Hematopoietic multipotent progenitor cell treated with erythropoietin and hydrocortisone succinate and interleukin-3 and kit ligand, for 17 days (in vitro differentiated cells): ENCODE measurements at places on chromosomes 1 and 21.
A peak's percentile ranks its signal among the peaks of the same experiment; 100 is the strongest.

DNA sequence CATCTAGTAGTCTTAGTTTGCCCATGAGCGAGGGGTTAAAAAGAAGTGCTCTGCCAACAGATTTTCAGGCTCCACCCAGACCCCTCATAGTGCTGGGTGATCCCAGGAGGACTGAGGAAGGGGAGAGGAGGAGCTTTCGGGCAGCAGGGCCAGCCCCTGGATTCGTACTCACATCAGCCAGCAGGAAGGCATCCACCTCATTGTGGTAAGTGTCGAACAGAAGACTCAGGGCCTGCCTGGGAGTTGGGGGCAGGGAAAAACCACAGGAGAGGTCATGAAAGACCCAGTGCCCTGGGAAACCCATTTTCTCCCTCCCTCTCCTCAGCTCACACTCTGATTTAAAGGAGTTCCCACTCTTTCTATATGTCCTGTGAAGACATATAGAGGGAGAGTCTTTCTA is 34.9 kb downstream of the PIK3C2B start:
- DNase-seq: no peak

- DNase-seq: no peak
Observed at GRCh38 chr1:86061551-86061990, 95.0 kb downstream of the COL24A1 start.

DNA sequence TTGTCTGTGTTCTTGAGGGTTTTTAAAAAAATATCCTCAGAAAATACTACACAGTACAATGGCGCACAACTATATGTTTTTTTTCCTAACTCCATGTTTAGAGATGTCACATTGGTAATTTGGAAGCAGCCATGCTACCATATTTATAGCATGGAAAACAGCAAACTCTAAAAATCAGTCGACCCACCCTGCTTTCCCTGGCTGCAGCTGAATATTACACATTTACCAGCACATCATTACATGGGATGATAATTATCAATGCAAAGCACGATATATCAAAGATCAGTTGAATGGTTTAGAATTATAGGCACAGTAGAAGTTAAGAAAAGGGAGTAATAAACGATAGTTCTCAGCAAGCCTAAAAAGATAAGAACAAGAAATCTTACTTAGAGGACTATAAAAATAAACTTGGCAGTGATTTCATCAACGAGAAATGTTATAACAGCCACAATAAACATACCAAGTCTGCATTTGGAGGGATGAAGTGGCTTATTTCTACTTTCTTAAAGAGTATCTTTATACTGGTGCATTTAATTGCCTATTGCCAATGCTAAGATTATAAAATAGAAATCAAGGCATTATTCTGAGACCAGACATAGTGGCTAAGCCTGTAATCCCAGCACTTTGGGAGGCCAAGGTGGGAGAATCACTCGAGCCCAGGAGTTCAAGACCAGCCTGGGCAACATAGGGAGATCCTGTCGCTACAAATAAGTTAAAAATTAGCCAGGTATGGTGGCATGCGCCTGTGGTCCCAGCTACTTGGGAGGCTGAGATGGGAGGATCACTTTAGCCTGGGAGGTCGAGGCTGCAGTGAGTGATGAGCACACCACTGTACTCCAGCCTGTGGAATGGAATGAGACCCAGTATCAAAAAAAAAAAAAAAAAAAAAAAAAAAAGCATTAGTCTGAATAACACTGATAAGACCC is 43.4 kb downstream of the WDR64 start:
- DNase-seq: no peak

DNA sequence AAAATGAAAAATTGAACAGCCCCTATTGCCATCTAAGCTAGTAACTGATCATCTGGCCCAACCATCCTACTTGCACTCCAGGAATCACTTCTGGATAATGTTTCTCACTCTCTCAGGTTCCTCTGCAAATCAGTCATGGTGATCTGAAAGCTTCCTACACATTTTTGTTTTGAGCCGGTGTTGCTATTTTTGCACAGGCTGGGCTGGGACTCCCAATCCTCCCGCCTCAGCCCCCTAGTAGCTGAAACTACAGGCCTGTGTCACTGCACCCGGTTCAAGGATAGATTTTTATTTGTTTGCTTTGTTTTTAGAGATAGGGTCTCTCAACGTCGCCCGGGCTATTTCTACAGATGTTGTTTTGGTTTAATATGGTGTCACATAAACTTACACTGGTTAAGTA is 40.5 kb upstream of the HMCN1 start:
- DNase-seq: no peak

DNA sequence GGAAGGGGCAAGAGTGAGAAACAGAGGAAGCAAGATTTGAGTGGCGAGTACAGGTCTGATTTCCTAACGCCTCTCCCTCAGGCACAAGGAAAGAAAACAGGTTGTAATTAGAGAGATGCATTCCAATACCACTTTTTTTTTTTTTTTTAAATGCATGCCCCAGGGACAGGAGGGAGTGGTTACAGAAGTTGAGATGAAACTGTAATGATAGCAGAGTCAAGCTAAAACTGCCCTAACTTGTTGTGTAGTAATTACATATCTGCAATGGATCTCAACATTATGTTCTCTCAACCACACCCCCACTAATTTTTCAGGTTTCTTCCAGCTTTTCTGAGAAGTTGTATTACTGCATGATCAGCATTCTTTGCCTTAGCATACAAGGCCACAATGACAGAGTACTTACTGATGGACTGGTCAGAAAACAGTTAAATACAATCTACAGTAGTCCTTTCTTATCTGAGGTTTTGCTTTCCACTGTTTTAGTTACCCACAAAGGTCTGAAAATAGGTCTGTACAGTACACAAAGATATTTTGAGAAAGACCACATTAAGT is 5.5 kb downstream of the ETV3 start:
- no peak for DNase-seq

GRCh38 chr1:68758666-68759209 is 261.9 kb upstream of the DEPDC1 start:
- no peak for DNase-seq

DNA sequence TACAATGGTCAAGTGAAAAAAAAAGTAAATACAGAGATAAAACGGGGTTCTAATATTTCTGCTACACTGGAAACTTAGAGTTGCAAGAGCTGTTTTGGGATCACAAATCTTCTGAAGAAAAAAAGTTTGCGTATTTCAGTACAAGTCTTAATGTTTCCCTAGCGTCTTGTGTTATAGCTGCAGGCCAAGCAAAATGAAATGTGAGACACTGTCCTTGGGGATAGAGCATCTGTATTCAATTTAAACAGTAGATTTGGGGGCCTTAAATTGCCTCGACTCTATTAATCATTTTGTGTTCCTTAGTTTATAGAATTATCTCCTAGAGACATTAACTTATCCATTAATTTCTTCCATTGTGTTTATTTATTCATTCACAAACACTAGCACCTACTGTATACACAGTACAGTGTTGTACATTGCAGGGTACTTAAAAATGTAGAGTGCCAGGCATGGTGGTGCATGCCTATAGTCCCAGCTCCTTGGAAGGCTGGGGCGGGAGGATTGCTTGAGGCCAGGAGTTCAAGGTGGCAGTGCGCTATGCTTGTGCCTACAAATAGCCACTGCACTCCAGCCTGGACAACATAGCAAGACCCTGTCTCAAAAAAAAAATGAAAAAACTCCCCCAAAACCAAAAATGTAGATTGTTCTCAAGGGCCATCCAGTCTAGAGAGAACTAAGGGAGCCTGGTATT is 7.9 kb downstream of the DISC1 start:
- no peak for DNase-seq

DNA sequence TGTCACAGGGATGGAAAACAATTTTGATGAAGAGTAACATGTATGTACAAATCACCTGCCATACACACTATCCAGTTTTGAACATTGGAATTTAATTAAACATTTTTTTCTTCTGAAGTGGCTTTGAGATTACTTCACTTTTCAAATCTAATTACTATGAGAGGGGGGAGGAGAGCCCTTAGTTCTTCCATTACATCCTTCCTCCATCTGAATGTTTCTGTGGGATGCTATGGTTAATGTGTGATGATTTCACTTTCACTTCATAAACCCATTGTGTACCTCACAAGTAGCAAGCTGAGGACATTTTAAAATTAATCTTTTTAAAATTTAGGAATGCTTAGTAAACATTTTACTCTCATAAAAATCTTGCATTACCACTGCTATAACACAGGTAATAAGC is 156.9 kb downstream of the RUNX1 start:
- DNase-seq: no peak

- DNase-seq: no peak
Observed at GRCh38 chr1:198047913-198048312, 108.9 kb upstream of the NEK7 start.

DNA sequence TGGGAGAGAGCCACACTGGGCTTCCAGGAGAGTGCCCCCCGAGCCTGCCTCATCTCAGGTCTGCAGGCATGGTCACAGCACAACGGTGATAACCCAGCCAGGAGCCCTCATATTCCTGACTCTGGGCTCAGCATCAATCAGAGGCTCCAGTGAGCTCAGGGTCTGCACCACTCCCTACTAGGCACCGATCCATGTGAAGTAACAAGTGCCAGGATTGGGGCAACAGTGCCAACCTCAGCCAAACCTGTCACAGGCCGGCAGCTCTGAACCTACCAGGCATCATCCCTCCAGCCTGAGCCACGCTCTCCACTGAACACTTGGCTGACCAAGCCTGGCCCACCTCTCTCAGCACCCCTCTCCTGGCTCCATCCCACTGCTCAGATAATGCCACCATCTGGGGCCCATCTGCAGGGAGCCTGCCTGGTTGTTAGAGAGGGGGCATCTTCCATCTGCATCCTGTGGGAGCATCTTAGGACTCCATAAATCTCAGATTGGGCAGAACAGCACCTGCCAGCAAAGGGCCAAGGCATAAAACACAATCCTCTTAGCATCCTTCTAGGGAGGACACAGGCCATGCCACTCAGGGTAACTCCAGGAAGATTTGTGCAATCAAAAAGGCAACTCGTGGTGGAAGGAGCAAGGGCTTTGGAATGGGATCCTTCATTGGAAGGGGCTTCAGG is 213.7 kb upstream of the CSF3R start:
- DNase-seq: no peak

DNA sequence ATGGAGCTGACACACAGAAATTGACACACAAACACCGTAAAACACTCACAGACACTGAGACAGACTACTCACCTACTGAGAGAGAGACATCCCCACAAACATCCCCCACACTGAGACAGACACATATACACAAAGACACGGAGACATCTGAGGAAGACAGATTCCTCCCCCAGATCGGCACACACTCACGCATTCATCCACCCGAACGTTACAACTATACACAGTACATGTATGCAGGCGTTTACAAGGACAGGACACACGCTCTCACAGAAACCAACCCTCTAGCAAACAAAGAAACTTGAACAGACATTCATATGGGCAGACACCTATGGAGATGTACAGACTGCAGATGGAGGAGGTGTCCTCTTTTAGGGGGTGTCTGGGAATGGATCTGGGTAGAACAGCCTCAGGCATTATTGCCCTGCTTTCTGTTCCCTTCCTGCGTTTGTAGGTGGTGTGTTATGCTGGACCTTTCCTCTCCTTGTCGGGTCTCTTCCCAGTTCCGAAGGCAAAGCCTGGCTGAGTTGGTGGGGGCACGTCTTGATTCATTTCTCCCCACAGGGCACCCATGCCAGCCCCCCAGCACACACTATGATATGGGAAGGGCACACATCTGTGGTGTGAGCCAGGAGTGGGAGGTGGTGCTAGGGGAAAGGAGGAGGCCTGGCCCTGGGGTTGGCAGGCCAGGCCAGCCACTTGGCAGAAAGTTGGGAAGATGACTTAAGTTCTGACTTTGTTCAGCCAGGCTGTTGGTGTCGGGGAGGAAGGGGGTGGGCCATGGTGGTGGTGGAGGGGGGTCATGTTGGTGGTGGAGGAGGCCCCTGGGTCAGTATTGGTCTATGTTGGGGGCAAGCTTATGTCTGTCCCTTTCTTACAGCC is 1.5 kb downstream of the KIRREL1 start:
- no peak for DNase-seq

- DNase-seq: no peak
Observed at GRCh38 chr1:17911791-17912190, 156.7 kb downstream of the ACTL8 start.

DNA sequence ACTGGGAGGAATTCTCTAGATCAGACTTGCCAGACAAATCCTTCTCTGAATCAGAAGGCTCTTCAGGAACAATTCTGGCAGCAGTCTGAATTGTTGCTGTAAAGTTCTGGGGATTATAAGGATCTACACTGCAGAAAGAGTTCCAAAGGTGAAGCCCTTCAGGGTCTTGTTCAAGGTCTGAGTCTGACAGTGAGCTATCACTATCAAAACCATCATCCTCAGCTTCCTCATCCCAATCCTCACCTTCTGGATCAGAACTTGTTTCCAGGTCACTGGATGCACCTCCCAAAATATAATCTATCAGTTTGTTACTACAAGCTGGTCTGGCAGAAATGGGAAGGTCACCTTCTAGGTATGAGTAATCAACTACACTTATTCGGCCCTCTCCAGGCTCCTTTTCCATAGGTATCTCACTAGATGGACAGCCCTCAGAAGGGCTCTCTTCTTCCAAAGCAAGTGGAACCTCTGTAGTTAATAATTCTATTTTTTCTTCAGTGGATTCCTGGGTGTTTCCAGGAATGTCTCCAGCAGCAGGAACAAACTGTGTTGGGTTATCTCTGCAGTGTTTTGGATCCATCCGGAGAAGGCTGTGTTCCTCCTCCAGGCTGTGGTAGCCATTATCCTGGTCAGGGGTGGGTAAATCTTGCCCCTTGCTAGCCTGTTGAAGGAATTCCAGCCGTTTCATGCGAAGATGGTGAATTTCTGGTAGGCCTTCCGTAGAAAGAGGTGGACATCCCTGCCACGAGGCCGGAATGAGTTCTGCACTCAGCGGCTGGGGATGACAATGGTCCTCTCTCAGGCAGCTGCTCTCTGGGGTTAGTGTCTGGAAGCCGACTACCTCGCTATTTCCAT is 1.6 kb downstream of the PPP1R15B start:
- peak; percentile 63 for DNase-seq

- DNase-seq: no peak
Observed at GRCh38 chr1:168394858-168395257, 114.2 kb downstream of the TBX19 start.
